ENCODE measurements at places on chromosomes 11 and 22.
A peak's percentile ranks its signal among the peaks of the same experiment; 100 is the strongest.

DNA sequence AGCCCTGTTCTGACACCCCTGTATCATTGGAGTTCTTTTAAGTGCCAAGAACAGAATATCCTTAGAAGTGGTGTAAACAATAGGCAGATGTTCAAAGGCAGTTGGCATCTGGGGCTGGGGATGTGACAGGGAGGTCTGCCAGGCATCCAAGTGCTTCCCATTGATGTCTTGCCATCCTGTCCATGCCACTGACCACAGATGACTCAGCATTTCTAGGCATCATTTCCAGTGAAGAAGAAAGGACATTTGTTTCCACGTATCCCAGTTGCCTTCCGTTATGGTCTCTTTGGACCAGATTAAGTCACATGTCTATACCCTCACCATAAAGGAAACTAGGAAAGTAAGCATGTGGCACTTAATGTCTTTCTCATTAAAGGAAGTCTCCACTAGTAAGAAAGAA, 76.7 kb upstream of the BARX2 start:
- no peak for DNase-seq

- DNase-seq, result no peak
These were observed 31.7 kb upstream of the SORL1 start for GRCh38 chr11:121420398-121420797.

DNA sequence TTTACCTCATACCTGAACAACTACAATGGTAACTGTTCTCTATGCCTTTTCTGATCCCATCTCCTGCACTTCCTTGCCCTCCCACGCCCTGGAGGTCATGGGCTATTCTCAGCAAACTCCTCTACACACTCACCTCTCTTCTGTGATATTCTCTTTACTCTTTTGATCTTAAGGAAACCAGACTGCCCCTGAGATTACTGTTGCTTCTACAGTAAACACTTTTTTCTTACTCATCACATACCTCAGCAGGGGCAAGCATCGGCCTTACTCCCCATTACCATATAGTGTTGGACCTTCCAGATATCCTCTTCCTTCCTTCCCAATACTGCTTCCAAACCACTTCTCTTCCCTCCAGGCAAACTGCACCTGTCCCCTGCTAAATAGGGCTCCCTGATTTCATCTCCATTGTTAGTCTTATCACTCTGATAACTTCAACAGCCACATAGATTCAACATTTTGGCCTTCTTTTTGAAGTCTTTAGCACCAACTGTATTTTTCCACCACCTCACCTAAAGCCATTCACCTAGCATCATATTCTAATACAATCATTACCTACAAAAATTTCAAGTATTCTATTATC, 141.2 kb downstream of the RBFOX2 start:
- peak; percentile 46 for DNase-seq

DNA sequence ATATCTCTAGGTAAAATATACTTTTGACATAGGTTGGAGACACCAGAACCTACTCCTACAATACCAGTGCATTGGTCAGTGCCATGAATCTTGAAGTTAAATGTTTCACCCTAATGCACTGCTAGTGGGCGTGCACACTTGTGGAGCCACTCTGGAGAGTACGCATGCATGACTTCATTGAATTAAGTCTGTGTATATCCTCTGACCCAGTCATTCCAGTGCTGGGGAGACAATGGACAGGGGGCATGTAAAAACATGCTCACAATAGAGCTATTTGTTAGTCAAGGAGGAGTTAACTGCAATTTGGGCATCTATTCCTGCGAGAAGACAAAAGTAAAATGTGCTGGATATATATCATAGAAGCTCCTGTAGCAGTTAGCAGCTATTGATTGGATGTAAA, 335.4 kb upstream of the NCAM1 start:
- peak; percentile 88 for DNase-seq

DNA sequence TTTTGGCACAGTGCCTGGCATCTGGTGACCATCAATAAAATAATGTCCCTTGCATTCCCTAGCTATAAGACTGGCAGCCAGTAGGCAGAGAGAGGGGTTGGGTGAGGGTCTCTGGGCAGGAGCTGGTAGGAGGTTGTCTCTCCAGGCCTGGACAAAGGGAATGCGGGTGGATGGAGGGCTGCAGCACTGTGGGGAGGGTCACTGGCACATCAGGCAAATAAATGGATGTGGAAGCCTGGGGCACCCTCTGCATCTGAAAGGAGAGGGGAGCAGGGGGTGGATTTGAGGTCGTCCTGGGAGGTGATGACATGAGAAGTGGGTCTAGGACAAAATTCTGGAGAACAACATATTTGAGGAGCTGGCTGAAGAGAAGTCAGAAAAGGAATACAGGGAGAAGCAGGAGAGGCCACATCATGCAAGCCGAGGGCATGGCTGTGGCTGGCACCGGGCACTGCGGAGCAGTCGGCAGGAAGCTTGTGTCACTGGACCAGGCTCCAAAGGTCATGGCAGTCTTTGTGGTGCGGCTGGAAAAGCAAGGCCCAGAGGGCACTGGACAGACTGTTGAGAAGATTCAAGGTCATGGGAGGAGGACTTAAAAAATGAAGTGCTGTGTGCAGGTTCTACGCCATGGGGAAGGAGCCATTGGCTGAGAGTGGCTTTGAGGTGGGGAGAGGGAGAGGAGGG, 36.5 kb upstream of the THY1 start:
- no peak for DNase-seq

GRCh38 chr11:113796663-113797259, 17.2 kb downstream of the CLDN25 start:
- peak; percentile 60 for DNase-seq

- DNase-seq, result no peak
These were observed 84.2 kb downstream of the FDX1 start for GRCh38 chr11:110513846-110514437.

DNA sequence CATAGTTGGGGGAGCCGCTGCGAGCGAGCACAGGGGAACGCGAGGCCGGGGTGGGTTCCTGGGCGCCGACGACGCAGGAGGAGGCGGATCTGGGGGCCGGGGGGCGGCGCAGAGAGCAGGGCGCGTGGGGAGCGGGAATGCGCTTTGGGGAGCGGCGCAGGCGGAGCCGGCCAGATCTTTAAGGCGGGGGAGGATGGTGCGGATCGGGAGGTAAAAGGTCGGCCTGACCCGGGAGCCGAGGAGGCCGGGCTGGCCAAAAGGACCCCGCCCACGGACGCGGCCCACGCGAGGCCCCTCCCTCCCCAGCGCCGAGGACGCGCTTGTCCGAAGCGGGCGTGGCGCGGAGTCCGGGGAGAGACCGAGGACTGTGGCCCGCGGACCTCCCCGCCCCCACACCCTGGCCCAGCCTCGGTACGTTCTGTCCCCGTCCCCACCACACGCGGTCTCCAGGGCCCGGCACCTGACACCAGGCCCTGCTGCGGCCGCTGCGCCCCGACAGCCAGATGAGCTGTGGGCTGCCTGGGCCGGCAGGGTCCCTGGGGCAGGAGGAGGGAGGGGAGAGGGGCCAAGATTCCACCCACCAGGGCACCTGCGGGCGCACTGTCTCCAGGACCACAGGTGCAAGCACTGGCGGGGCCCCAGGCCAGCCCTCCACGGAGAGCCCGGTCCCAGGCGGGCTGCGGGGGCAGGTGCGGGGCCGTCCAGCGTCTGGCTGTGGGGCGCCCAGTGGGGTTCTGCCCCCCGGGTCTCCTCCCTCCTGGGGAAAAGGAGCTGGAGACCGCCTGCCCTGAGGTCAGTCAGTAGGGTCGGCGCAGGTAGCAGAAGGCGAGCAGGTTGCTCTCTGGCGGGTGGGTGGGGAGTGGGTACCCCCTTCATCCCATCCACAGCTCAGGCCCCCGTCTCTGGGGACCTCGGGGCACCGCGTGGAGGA, 10.9 kb downstream of the PIM3 start:
- DNase-seq, result no peak

DNA sequence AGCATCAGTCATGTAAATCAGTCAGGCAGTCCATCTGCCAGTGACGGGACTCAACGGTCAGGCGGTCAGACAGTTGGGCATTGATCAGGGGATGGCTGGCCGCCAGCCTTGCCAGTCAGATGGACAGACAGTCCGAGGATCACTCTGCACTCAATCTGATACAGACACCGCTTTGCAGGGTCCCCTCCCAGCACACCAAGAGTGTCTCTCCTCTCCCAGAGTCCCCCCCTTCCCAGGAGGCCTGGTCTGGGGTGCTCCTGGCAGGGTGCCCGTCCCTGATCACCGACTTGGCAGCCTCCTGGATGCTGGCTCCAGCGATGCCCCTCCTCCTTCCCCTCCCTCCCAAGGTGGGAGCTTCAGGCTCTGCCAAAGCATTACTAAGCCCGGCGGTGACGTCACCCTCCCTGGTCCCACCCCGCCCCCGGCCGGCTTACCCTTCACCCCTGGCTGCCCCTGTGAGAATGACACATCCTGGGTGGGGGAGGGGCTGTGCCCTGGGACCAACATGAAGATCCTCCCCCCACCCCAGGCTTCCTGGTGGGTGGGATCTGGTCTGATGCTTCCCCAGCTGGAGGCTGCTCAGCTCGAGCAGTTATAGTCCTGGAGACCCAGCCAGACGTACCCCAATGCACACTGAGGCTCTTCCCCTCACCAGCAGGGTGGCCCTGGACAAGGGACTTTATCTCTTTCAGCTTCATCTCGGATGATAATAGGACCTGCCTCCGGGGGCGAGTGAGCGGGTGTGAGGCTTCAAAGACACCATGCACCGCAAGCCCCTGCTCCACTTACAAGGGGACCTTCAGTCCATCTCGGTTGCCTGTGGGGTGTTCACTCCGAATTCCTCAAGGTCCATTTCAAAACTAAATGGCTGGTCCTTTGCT, 69.2 kb downstream of the CD82 start:
- peak; percentile 66 for DNase-seq

DNA sequence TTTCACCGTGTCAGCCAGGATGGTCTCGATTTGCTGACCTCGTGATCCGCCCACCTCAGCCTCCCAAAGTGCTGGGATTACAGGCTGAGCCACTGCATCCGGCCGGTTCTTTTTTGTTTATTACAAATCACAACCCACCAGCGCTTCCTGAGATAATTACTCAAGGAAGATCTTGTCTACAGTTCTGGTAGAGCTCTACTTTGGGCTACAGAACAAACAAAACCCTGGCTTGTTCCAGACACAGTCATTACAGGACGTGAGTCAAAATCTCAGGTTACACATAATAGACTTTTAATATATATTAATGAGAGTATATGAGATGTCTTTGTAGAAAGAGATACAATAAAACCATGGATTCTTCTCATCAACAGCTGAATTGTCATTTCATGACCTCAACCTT, 42.8 kb upstream of the NUP50 start:
- DNase-seq, result peak; percentile 11

DNA sequence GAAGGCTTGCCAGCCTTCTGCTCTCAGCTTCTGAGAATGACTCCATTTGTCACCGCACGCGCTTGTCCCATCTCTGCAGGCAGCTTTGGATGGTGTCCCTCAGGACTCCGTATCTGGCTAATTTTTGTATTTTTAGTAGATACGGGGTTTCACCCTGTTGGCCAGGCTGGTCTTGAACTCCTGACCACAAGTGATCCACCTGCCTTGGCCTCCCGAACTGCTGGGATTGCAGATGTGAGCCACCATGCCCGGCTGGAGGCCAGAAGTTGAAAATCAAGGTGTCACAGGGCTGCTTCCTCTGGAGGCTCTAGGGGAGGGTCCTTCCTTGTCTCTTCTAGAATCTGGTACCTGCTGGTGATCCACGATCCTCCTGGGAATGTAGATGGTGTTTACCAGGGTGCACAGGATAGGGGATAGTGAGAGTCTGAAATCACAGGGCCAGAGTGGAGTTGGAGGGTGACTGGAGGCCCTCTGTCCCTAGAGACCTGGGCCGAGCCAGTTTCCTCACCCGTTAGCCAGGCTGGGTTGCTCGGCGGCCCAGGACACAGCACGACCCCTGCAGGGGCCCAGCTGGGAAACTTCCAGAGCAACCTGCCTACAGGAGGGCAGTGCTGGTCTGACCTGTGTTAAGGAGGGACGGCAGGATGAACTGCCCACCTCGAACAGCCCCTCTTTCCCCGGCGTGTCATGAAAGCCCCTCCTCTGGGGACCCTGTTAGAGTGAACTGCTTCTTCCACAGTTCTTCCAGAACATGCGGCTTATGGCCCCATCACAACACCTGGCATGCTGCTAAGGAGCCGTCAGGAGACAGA, 48.9 kb upstream of the SHANK2 start:
- DNase-seq, result no peak

DNA sequence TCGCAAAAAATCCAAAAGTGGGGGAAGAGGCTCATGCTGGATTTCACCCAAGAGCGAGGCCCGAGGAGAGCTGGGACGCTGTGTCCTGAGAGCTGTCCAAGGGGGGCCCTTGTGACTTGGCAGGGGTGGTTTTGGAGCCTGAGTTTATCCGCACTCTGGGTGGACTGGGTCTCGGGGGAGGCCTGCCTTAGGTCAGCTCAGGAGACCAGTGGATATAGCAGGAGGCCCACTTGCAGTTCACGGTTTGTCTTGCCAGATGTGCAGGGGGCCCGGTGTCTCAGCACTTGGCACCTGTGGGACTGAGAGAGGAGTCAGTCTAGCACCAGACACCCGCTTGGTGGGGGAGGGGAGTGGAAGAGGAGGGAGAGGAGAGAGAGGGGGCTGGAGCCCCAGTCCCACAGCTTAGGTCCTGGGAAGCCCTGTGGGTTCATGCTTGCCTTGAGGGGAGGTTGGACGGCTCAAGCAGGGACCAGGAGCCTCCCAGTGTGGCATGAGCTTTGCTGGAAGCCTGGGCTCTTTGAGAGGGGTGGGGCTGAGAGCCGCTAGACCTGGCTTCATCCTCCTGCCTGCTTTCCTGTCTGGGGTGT, 33.4 kb downstream of the PARVB start:
- DNase-seq, result no peak

GRCh38 chr11:25981998-25982397, 349.9 kb upstream of the ANO3 start:
- DNase-seq, result peak; percentile 73

DNA sequence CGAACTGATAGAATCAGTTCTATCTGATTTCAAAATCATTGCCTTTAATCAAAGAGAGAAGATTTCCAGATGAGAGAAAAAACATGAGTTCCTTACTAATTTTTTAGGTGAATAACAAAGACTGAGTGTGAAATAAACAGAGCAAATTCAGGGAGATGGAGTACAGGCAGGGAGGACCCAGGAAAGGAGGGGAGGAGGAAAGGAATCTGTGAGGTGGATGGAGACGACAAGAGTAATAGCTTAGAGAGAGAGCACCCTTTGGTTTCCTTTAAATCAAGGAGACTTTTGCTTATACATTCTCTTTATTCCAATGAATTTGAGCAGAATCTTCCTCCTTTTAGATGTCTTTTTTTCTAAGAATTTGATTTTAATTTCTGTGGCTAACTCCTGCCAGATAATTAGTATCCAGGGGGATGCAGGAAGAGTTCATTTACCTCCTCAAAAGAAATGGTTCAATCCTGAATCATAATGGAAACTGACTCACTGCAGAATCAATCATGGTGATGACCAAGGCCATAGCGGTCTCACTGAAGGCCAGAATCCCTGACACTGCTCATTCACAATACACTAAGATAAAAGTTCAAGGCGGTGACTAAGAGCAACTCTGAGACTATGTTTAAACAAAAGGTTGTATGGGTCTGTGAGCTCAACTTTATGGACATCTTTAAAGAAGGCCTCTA, 234.0 kb upstream of the ZC3H12C start:
- peak; percentile 48 for DNase-seq

GRCh38 chr11:57619331-57619730, 21.8 kb downstream of the SERPING1 start:
- DNase-seq, result no peak

- no peak for DNase-seq
These were observed 23.9 kb downstream of the RTN4R start for GRCh38 chr22:20244250-20244648.

GRCh38 chr11:77205467-77206263, 77.6 kb downstream of the MYO7A start:
- DNase-seq, result no peak

GRCh38 chr11:107545101-107545514, 20.4 kb downstream of the ALKBH8 start:
- peak; percentile 87 for DNase-seq
